ENCODE measurements at places on chromosomes 1 and 21. TPM values are rescaled to one million over a fixed set of nuclear protein-coding genes. Genes with fewer than 3 reads are reported as not detected.

DNA sequence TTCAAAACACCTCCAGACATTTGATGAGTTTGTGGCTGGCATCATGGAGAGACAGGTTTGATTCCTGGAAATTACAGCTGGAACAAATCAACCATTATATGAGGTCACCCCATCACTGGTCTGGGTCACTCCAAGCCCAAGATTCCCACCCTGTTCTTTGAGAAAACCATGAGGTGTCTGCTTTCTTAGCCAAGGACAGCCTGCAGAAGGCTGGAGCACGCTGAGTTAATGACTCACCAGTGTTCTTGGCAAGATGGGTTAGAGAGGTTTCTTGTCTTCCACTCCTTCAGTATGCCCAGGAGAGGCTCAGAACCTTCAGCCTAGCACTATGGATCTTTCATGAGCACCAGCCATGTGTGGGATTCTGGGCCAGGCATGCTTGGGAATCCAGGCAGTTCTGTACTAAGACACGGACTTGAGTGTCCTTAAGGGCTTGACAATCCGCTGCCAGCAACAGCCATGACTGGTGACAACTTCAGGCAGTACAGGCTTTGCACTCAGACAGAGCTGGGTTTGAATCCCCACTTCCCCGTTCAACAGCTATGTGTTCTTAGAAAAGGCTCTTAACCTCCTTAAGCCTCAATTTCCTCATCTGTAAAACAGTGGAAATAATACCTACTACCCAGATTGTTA is 43.9 kb downstream of the GRHL3 start:
- no peak for DNase-seq

MFSD2A gene
- total RNA-seq: 225 TPM

PDE9A gene
- total RNA-seq: 15.3 TPM

GRCh38 chr1:14263225-14263624 is 335.3 kb upstream of the KAZN start:
- DNase-seq: no peak

DNA sequence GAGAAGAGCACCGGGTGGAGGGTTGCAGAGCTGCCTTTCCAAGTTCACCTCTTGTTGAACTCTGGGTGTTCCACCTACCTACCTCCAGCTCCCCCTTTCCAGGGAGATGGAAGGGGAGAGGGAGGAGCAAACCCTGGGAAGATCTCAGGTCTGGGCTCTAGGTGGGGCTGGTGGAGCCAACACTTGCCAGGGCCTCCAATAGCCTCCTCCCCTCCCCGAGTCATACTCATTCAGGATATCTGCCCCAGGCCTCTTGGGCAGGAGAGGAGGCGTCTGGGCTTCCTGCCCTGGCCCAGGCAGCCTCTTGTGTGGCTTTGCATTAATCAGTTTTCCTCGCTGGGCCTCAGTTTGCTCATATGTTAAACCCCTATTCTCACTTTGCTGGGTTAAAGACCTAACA is 13.4 kb downstream of the RAP1GAP start:
- peak; percentile 63 for DNase-seq

SPRR5 gene
- total RNA-seq: not detected

- no peak for DNase-seq
Measured at GRCh38 chr1:206679738-206680211, 4.9 kb upstream of the MAPKAPK2 start.

GRCh38 chr21:37367703-37368540 is 1.3 kb downstream of the DYRK1A start:
- peak; percentile 79 for DNase-seq

DNA sequence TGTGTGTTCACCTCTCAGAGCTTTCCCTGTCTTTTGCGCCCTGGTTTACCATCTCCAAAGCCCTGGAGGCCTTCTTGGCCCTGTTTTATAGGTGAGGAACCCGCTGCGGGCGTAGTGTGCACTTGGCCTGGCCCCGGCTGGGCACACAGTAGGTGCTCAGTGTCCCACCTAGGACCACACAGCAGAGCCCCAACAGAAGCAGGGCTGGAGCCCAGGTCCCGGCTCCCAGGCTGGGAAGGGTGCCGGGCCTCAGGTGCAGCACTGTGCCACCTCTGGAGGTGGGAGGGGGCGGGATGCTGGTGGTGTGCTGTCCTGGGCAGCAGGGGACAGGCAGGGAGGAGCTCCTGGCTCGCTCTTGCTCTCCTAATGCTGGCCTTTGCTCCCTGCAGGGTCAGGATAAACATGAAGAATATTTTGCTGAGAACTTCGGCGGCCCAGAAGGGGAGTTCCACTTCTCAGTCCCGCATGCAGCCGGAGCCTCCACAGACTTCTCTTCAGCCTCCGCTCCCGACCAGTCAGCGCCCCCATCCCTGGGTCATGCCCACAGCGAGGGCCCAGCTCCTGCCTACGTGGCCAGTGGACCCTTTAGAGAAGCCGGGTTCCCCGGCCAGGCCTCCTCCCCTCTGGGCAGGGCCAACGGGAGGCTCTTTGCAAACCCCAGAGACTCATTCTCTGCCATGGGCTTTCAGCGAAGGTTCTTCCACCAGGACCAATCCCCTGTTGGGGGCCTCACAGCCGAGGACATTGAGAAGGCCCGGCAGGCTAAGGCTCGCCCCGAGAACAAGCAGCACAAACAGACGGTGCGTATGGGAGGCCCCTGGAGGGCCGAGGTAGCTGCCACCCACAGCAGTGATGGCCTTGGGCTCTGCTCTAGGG is 24.8 kb downstream of the COQ8A start:
- DNase-seq: no peak

LDLRAD1 gene
- total RNA-seq: 0.41 TPM

- DNase-seq: no peak
Measured at GRCh38 chr1:68107771-68108170, 57.3 kb upstream of the DIRAS3 start.

SH3GLB1 gene
- total RNA-seq: 105 TPM

GRCh38 chr1:19087017-19087736 is 122.9 kb downstream of the UBR4 start:
- DNase-seq: no peak

DNA sequence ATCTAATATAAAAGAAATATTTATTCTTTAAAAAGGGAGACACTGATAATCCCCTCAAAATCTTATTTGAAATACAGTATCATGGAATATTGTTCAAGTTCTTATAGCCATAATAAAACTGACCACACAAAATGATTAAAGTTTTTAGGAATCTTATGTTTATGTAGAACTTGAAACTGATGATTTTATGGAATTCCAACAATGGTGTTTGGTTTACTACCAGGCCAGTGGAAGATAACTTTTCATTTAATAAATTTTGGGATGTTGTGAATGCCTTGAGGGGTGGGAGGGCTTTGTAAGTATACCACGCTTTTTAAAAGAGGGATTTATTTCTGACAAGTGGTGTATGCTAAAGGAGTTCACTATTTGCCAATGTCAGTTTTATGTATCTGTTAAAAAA is 87.7 kb downstream of the RAB3GAP2 start:
- DNase-seq: no peak

GRCh38 chr1:239995281-239995680 is 96.4 kb upstream of the FMN2 start:
- no peak for DNase-seq

DNA sequence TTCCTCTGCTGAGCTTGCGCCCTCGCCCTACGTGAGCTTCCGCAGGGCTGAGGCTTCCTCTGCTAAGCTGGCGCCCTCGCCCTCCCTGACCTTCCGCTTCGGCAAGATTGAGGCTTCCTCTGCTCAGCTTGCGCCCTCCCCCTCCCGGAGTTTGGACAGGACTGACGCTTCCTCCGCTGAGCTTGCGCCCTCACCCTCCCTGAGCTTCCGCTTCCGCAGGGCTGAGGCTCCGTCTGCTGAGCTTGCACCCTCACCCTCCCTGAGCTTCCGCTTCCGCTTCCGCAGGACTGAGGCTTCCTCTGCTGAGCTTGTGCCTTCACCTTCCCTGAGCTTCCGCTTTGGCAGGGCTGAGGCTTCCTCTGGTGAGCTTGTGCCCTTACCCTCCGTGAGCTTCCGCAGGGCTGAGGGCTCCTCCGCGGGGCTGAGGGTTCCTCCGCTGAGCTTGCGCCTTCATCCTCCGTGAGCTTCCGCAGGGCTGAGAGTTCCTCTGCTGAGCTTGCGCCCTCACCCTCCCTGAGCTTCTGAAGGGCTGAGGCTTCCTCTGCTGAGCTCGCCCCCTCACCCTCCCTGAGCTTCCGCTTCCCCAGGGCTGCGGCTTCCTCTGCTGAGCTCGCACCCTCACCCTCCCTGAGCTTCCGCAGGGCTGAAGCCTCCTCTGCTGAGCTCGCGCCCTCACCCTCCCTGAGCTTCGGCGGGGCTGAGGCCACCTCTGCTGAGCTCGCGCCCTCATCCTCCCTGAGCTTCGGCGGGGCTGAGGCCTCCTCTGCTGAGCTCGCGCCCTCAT is 753.6 kb upstream of the TPTE start:
- DNase-seq: no peak

DNA sequence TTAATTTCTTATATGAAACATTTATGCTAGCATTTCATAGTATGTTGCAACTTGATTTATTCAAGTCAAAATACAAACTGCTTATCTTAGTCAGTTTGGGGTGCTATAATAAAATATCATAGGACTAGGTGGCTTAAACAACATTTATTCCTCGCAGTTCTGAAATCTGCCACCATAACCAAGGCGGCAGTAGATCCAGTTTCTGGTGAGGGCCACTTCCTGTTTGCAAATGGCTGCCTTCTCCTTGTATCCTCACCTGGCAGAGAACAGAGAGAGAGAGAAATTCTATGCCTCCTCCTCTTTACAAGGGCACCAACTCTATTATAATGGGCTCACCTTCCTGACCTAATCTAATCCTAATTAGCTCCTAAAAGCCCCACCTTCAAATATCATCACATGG is 76.1 kb upstream of the RGS2 start:
- no peak for DNase-seq

SF3B4 gene
- 44.5 TPM for total RNA-seq

- DNase-seq: no peak
Measured at GRCh38 chr1:9416506-9416905, 122.8 kb upstream of the SLC25A33 start.

GRCh38 chr1:162943622-162944021 is 82.6 kb upstream of the CCDC190 start:
- no peak for DNase-seq

DNA sequence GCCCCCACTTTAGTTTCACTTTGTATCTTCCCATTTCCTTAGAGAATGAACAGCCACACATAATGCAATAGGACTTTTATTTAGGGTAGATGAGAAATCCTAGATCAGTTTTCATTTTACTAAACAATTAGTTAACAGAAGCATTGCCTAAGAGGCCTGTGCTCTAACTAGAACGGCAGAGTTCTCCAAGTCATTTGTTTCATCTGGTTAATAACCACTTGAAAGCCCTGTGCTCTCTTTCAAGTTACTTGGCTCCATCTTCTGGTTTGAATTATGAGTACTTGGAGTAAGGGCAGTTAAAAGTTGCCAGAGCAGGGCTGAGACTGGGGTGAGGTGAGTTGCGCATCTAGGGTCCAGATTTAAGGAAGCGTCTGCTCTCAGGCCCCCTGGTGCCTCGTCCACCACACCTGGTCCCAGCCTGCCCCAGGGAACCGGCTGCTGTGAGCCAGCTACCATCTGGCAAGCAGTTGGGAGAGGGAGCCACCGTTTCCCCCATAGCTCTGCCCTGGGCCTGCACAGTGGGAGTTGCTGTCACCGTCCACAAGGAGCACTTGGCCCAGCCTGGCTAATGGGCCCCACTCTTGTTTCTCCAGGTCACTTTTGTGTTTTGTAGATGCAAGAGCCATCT is 18.1 kb upstream of the SLC44A3 start:
- peak; percentile 69 for DNase-seq

HNRNPCL2 gene
- total RNA-seq: not detected

DNA sequence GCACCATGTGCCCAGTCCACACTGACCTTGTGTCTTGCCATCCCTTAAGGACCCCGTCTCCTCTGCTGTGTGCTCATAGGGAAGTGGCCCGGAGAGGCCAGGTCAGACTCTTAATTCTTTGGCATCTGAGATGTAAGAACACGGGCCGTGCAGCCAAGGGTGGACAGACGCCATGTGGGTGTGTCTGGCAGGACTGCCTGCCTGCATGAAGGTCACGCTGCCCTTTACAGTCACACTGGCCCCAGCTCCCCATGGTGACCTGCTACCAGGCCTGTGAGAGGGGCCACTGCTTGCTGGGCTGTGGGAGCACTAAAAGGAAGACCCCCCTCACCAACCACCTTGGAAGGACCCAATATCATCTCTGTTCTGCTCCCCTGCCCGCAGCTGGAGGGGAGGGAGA is 17.7 kb downstream of the DHRS3 start:
- no peak for DNase-seq

PLPPR4 gene
- 3.0 TPM for total RNA-seq

CCDC17 gene
- 5.0 TPM for total RNA-seq

GRCh38 chr1:181080556-181080955 is 7.9 kb upstream of the IER5 start:
- no peak for DNase-seq

DNA sequence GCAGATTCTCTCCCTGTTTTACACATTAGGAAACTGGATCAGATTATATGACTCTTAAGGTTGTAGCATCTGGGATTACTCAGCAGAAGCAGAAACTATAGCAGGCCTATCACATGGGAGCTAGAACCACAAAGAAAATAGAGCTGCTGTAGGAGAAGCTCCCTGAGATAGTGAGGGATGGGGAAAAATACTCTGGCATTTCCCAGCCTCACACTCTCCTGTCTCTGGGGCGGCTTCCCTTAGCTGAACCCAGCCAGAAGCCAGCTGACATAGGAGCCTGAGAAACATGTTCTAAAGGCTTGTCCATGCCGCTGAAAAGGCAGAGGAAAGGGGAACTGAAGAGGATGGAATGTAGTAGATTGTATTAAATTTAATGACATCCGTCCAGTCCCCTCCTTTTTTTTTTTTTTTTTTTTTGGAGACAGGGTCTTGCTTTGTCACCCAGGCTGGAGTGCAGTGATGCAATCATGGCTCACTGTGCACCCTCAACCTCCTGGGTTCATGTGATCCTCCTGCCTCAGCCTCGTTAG is 76.8 kb upstream of the DNAJC6 start:
- DNase-seq: no peak

DNA sequence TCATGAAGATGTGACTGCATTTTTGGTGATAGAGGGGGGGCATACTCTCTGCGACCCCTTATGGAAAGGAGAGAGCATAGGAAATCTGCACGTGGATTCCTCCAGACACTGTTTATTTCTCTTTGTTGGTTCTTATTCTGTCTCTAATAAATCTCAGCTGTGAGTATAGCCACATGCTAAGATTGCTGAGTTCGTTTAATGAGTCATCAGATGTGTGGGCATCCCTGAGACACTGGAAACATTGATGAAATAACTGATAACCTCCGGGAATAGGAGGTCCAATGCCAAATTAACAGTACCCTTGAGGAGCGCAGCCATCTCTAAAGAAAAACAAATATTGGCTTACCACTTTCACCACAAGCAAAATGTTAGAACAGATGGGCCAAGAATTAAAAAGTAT is 880.2 kb upstream of the NEGR1 start:
- no peak for DNase-seq

GRCh38 chr1:155934936-155935590 is 850 bp upstream of the KHDC4 start:
- DNase-seq: no peak

Data from upper lobe of right lung (tissue), 1 donor.